ENCODE measurements at places on chromosomes 2 and 18.

- DNase-seq, result no peak
Measured at GRCh38 chr2:233005096-233005495, 8.0 kb downstream of the NGEF start.

DNA sequence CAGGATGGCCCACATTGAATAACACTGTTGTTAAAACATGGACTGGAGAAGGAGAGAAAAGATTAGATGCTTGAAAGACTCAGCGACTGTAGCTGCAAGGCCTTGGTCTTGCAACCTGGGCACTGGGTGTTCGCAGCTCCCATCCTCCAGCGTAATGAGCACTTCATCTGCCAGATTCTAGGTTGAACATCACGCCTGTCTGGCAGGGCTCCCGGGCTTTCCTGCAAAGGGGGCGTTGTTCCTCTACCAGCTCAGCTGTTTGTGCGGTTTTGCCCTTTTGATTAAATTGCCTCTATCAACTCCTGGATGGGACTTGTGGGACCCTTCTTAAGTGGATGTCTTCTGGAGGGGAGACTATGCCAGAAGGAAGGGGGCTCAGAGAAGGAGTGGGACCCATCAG lies 215.4 kb downstream of the KLHL29 start:
- DNase-seq, result no peak

GRCh38 chr2:10658041-10658913 lies 31.5 kb downstream of the NOL10 start:
- DNase-seq, result no peak

- DNase-seq, result no peak
Measured at GRCh38 chr2:6864923-6865345, 773 bp downstream of the CMPK2 start.

GRCh38 chr2:177281400-177282180 lies 17.1 kb upstream of the NFE2L2 start:
- DNase-seq, result no peak
